ENCODE measurements at places on chromosomes 12 and 14.

DNA sequence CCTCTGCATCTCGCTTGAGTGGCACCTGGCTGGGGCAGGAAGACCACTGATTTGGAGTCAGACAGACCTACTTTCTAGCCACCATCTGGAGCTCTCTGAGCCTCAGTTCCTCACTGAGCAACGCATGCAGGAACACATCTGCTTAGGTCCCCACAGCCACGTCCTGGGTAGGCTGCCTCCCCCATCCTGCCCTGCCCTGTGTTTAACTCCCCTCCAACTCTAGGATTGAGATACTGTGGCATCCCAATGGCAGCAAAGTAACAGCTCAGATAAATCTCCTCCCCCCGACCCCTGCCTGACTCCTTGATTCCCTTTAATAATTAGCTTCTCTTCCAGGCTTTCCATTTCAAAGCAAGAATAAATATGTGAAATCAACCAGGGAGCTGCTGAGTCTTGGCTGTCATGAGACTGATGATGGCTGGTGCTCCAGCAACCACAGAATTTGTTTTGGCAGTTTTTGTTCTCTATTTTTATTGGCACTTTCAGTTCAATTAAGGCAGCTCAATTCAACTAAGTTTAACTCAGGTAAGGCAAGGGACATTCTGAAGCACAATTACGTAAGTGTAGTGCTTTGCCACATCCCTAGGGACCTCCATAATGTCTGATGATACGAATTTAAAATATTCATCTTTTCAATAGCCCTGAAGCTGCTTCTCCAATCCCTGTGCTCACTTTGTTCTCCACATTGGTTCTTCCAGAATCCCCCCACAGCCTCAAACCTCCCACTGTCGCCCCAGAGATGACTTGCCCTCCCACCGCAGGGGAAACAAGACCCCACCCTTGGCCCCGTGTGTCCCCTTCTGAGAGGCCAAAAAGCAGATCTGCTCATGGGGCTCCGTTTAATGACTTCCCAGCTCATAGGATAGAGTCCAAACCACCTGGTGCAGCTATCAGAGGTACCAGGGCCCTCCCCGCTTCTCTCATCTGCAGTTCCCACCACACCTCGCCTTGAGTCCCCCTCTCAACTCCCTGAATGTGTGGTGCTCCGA is 58.2 kb downstream of the ESR2 start:
- no peak for DNase-seq

DNA sequence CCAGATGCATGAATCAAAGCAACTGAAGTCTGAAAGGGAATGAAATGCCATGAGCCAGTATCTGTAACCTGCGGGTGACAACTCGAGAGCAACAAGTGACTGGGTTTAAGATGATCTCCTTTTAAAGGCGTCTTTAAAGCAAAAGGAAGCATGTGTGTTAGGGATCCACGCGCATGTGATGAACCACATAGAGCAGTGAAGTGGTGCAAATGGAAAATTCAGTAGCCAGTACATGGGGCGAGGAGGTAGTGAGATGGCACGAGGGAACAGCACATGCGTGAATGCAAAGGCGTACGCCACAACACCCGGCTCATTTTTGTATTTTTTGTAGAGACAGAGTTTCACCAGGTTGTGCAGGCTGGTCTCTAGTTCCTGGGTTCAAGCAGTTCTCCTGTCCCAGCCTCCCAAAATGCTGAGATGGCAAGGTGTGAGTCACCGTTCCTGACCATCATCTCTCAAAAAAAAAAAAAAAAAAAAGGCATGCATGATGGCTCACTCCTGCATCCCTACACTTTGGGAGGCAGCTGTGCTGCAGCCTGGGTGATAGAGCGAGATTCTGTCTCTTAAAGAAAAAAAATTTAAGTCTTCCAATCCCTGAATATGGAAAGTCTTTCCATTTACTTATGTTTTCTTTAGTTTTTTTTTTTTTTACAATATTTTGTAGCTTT is 24.6 kb upstream of the BCL7A start:
- no peak for DNase-seq

DNA sequence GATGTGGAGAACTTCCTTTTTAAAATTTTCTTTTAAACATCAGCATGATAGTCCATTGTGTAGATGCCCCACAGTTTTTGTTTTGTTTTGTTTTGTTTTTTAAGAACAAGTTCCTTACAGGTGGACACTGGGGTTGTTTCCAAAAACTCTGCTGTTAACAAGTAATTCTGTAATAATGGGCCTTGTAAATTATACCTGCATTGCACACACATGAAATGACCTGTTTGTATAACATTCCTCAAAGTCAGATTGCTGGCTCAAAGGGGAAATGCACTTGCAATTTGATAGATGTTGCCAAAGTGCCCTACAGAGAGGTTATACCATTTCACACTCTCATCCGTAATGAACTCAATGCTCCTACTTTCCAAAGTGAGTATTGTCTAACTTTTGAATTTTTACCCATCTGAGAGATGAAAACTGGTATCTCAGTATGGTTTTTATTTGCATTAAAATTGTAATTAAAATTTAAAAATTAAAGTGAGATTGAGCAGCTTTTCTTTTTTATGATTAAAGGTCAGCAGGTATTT is 89.2 kb downstream of the SPPL3 start:
- no peak for DNase-seq

GRCh38 chr14:24070285-24071143 is 848 bp upstream of the CPNE6 start:
- no peak for DNase-seq

DNA sequence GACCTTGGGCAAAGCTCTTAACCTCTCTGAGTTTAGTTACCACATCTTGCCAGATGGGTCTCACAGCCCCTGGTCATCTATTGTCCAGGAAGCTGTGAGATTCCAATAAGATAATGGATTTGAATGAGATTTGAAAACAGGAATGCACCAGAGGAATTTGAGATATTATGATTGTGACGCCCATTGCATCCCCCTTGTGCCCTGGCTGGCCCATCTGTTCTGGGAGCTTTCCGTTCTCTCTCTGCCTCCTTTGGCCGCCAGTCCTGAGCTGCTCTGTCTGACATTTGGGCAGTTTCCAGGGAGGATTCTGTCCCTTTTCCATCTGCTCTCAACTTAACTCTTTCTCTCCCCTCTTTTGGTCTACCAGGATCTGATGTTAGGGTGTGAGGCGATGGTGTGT is 24.6 kb downstream of the SRRM4 start:
- DNase-seq, result no peak

GRCh38 chr12:121001060-121001459 is 15.2 kb downstream of the C12orf43 start:
- no peak for DNase-seq

DNA sequence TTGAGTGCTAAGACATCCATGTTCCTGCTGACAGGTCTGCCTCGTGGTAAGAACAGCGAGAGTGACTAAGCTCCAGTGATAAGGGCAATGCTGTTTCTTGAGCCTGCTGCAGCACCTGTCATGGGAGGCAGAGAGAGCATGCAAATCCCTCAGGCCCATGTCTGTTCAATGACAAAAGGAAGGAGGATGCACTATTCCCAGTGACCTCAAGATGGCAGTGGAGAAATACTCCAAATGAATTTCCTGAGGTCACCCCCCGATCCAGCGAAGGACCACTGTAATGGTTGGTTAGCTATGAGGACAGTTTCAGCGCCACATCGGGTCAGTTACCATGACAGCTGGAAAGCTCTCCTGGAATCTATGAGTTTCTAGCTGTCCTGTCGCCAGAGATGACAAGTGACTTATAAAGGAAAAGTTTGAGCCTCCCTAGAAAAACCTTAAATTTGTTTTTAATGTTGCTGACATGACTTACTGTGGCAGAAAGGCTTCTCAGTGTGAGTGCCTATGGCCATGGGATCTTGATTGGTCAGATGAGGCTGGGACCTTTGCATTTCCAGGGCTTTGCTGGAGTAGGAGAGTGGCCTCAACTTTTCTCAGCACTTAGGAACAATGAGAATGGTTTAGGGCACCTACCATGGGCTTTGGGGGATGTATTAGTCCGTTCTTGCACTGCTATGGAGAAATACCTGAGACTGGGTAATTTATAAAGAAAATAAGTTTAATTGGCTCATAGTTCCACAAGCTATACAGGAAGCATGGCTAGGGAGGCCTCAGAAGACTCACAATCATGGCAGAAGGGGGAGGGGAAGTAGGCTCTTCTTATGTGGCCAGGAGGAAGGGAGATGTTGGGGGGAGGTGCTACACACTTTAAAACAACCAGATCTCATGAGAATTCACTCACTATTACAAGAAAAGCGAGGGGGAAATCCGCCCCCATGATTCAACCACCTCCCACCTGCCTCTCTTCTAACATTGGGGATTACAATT is 88.0 kb upstream of the TMEM260 start:
- peak; percentile 37 for DNase-seq

DNA sequence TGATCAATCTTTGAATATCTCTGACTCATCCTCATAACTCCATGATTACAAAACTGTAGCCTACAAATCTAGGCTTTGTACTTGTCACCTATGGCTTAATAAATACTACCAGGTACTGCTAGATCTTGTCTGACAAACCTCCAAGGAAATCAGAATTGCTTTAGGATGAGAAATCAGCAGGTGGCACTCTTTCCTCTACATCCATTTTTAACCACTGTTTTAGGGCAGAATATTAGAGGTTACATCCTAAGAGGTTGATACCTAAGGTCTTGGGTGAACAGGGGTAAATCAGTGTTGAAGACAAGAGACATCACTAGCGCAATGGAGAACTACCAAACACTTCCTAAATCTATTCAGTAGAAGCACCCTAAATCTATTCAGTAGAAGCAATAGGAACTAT is 63.1 kb upstream of the SOX5 start:
- DNase-seq, result no peak

- DNase-seq, result no peak
These were observed 12.3 kb downstream of the CDK17 start for GRCh38 chr12:96387981-96388380.

DNA sequence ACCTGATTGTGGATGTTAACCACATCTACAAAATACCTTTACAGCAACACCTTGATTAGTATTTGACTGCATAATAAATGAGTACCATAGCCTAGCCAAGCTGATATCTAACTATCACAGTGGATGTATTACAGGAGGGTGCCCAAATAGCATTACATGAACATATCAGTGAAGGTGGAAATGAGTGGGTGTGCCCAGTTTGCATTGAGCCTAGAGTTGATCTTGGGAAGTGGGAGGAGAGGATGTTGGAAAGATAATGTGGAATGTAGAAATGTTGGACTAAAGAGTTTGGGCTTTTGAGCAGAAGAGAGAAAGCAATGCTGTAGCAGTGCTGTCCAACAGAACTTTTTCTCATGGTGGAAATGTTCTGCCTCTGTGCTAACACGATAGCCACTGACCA is 98.9 kb downstream of the ANO6 start:
- no peak for DNase-seq

DNA sequence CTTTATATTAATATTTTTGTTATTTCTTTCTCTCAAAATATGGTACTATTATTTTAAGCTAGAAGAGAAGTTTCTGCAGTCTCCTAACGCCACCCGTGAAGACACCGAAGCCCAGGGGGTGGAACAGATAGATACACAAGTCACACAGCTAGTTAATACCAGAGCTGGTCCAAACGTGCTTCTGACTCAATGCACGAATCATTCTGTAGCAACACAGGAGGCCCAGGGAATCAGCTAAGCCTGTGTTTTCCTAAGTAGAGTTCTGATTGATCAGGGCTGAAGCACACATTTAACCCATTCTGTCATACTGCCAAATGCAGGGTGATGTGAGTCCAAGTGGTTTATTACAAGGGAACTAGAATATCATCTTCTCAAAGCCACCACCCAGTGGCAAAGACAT is 116.9 kb upstream of the PWP1 start:
- no peak for DNase-seq

DNA sequence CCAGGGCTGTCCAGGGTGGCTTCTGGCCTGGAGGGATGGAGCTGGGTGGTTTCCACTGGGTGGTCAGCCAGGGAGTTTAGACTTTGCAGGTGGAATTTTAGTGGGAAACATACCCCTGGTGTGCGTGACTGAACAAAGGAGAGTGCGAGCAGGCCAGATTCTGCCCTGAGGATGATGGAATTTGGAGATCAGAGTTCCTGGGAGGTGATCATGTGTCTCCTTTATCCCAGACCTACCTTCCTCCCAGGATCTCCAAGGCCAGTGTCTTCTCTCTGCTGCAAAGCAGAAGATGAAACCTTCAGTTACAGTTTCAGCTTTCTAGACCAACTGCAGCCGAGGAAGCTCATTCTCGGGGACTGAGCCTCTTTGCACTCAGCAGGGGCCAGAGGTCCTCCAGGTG is 33.2 kb downstream of the RPH3A start:
- no peak for DNase-seq

DNA sequence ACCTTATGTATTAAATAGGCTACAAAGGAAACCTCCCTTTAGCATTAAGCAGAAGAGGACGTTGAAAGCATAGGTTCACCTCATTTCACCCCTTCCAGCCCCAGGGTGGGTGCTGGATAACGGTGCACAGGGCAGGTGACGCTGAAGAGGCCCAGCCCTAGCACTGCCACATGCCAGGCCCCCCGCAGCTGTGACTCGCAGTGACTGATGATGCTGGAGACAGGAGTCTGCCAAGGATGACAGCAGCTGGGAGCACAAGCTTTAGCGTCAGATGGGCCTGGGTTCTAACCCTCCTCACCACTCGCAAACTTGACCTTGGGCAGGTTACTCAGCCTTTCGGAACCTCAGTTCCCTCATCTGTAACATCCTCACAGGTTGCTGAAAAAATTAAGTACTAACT is 76.7 kb downstream of the TBK1 start:
- DNase-seq, result no peak

- DNase-seq, result no peak
These were observed 171.5 kb downstream of the NUAK1 start for GRCh38 chr12:105967038-105967776.
